ENCODE measurements at places on chromosomes 5 and 9.

- no peaks in the 10 kb centered on the region for H3K4me1 ChIP-seq
- H3K36me3 ChIP-seq: no peaks in the 10 kb centered on the region
- no peak for DNase-seq
- no peak overlapping the region for H3K4me3 ChIP-seq
- H3K27me3 ChIP-seq: no peaks in the 10 kb centered on the region
These were observed 248.6 kb upstream of the DAPK1 start for GRCh38 chr9:87249029-87249428.

GRCh38 chr5:100644185-100644584 is 109.0 kb downstream of the FAM174A start:
- no peaks in the 10 kb centered on the region for H3K4me1 ChIP-seq
- no peak overlapping the region for H3K27ac ChIP-seq
- no peaks in the 10 kb centered on the region for H3K36me3 ChIP-seq
- no peaks in the 10 kb centered on the region for H3K27me3 ChIP-seq
- DNase-seq: no peak

DNA sequence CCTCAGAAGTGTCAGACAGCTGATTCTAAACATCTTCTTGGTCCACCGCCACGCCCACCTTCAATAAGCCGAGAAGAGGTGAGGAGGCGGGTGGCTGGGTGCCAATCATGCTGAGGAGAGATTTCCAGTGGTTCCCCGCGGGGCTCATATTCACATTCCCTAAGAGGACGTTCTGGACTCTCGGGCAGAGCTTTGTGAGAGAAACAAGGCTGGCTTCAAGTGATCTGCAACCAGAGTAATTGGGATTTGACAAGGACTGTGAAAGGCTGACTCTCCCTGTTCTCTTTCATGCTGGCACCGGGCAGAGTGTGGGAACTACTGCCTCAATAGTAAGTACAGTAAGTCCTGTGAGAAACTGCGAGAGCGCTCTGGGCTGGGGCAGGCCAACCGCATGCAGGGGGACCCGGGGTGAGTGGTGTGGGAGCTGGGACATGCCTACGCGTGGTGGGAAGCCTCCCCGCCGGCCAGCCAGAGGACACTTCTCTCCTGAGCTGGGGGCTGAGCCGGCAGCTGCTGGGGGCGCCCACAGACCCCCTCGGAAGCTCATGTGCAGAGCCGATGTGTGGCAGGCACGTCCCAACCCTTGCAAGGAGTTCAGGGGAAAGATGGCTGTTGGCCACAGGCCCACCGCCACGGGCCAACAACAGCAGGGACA is 110.9 kb downstream of the LIFR start:
- H3K4me1 ChIP-seq: peaks cover 5% of the 10 kb centered on the region
- no peaks in the 10 kb centered on the region for H3K36me3 ChIP-seq
- H3K4me3 ChIP-seq: peak overlapping the region; percentile 36
- H3K27ac ChIP-seq: no peak overlapping the region
- DNase-seq: peak; percentile 58
- H3K27me3 ChIP-seq: peaks cover 11% of the 10 kb centered on the region

DNA sequence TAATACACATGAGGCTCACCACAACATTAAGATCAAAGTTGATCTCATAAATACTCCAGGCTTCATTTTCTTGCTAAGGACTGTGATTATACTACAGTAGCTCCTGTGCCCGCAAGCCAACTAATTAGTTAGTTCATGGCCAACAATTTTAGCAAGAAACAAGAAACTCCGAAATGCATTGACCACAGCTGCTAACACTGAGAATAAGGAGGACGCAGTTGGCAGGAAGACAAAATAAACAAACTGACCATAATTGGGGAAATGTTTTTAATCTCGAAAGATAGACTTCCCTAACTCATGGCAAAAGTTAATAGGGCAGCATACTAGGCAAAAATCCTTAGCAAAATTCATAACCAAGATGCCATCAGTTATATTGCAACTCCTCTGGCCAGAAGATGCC is 115.5 kb upstream of the SPEF2 start:
- H3K4me1 ChIP-seq: no peaks in the 10 kb centered on the region
- DNase-seq: no peak
- H3K36me3 ChIP-seq: no peaks in the 10 kb centered on the region
- H3K27ac ChIP-seq: no peak overlapping the region
- H3K4me3 ChIP-seq: no peak overlapping the region
- H3K27me3 ChIP-seq: no peaks in the 10 kb centered on the region

DNA sequence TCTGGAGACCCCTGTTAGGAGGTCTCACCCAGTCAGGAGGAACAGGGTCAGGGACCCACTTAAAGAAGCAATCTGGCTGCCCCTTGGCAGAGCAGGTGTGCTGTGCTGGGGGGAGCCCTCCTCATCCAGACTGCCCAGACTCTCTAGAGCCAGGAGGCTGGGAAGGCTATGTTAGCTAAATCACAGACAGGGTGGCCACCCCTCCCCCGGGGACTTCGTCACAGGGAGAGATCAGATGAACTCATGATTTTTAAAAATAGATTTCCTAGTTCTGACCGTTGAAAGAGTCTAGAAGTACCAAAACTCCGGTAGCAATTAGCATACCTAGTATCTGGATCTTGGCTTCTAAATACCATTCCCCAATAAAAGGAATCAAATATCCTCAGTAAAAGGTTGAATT is 35.0 kb upstream of the FOXB2 start:
- H3K4me1 ChIP-seq: no peaks in the 10 kb centered on the region
- no peak overlapping the region for H3K27ac ChIP-seq
- H3K4me3 ChIP-seq: no peak overlapping the region
- no peaks in the 10 kb centered on the region for H3K36me3 ChIP-seq
- no peak for DNase-seq

- H3K4me3 ChIP-seq: no peak overlapping the region
- H3K36me3 ChIP-seq: no peaks in the 10 kb centered on the region
- no peak for DNase-seq
- H3K27me3 ChIP-seq: no peaks in the 10 kb centered on the region
These were observed 303.4 kb downstream of the ADGRV1 start for GRCh38 chr5:90861843-90862586.

- no peak overlapping the region for H3K27ac ChIP-seq
- DNase-seq: no peak
- no peaks in the 10 kb centered on the region for H3K27me3 ChIP-seq
- H3K36me3 ChIP-seq: no peaks in the 10 kb centered on the region
- no peaks in the 10 kb centered on the region for H3K4me1 ChIP-seq
- H3K4me3 ChIP-seq: no peak overlapping the region
These were observed 467.0 kb downstream of the CDH10 start for GRCh38 chr5:24177821-24178220.

DNA sequence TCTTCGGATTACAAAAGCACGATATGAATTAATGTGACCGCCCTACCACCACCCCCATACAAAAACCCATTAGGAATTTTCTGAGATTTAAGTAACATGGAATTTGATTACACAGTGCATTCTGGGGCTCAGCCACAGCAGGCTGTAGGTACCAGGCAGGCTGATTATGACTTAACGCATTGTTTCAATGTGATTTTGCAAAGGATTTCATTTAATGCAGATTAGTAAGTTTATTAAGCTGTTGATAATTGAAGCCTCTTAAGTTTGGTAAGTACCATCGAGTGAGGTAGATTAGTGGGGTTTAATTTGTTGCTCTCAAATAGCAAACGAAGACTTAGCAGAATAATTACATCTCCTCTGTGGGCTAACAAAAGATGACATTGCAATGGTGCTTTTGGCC is 240.1 kb downstream of the TRPM3 start:
- H3K27ac ChIP-seq: no peak overlapping the region
- H3K36me3 ChIP-seq: no peaks in the 10 kb centered on the region
- H3K4me1 ChIP-seq: no peaks in the 10 kb centered on the region
- no peak for DNase-seq
- H3K4me3 ChIP-seq: no peak overlapping the region
- H3K27me3 ChIP-seq: no peaks in the 10 kb centered on the region
